ENCODE measurements at places on chromosomes 7 and 10. TPM values are rescaled to one million over a fixed set of nuclear protein-coding genes. Genes with fewer than 3 reads are reported as not detected.

Gene TRIM4
- 7.8 TPM for total RNA-seq

DNA sequence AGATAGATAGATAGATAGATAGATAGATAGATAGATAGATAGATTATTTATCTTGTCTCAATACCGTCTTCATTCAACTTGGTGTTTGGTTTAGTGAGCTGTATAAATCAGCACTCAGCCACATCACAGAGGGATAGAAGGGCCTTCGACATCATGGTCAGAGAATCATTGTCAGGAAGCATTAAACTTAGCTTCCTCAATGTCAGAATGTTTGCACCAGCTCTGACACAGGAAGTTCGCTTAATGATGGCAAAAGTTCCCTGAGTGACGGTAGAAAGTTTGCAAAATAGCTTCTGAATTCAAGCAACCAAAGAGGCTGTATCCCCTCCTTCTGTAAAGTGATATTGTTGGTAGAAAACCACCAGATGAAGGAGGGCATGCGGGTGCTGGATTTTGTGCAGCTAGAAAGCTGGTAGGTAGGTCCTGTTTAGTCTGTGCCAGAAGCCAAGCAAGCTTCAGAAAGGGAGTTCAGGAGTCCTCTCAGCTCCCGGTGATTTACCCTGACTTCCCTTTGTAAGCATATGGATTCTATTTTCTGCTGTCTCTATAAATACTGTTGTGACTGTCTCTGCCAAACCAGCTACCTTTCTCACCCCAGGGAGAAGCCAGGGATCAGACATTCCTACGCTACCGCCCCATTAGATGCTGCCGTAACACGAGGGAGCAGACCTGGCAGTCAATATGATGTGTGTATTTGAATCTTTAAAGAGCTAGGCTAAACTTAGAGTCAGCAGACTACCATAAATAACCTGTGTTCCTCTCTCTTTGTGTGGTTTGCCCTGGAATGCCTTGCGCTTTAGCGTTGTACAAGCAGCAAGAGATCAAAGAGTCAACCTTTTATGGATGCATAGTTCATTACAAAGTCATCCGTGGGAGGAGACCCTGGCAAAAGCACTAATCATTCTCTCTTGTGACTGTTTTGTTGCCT lies 200.5 kb upstream of the KIAA1217 start:
- DNase-seq, result no peak

DNA sequence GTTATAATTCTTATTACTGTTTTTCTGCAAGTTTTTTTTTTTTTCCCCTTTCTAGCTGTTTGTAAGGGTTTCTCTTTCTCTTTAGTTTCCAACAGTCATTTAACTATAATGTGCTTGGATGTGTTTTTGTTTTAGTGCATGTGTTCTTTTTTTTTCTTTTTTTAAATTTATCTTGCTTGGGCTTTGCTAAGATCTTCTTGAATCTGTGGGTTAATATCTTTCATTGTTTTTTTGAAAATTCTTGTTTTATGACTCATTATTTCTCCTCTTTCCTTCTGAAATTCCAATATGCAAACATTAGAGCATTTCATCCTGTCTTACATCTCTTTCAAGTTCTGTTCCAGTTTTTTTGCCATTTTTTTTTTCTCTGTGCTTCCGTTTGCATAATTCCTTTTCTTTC lies 5.7 kb upstream of the HK1 start:
- DNase-seq, result no peak

GRCh38 chr10:54796881-54797280 lies 4.2 kb downstream of the PCDH15 start:
- DNase-seq, result no peak

Gene DHX32
- total RNA-seq, result 45.1 TPM

GRCh38 chr7:99080679-99081078 lies 63.2 kb downstream of the SMURF1 start:
- DNase-seq, result no peak

Gene EGFR
- total RNA-seq, result 7.6 TPM

Gene UCMA
- total RNA-seq, result not detected

DNA sequence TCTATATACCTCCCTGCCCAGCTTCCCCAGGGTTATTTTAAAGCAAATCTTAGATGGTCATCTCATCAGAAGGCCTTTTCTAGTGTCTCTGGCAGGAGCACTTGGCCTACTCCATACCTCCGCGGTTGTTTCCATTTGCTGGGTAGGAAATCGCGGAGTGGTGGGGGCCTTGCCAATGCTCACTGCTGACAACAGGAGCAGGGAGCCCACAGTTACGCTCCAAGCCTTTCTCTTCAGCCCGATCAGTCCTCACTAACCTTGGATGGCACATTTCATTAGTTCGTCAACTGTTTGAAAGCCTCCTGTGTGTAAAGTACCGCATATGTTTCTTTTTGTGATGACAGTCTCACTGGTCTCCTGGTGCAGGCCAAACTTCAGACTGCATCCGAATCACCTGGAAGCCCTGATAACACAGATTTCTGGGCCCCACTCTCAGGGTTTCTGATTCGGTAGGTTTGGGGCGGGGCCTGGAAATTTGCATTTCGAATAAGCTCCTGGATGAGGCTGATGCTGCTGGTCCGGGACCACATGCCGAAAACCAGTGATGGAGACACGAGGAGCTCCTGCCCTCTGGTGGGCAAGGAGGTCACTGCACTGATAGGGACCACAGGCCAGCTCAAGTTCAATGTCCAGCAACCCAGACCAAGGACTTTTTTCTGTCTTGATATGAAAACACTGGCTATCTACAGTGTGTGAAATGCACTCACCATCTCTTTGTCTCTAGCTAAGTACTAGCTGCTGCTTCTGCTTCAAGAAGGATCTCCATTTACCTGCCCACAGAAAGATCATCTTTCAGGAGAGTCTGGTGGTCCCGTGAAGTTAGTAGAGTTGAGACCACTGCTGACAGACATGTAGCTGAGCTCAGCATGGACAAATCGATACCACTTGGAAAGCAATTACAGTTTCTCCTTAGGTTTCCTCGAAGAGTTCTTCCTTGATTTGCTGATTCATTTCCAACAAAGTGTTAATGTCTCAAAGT lies 14.0 kb downstream of the LRGUK start:
- no peak for DNase-seq

- DNase-seq, result no peak
Measured at GRCh38 chr10:790821-791551, 101.5 kb upstream of the DIP2C start.

Gene HTR5A
- total RNA-seq, result not detected

GRCh38 chr10:124150807-124151417 lies 57.5 kb upstream of the CHST15 start:
- no peak for DNase-seq

Gene GRM3
- 0.22 TPM for total RNA-seq

Gene CLEC2L
- not detected for total RNA-seq

GRCh38 chr7:44325201-44325671 lies at the start of gene CAMK2B:
CAMK2B (minus strand) TSS chr7:44325594; CDS start chr7:44325421, 173 bp downstream.
- DNase-seq, result peak; percentile 75

- no peak for DNase-seq
Measured at GRCh38 chr10:6840201-6840691, 260.2 kb upstream of the PRKCQ start.

DNA sequence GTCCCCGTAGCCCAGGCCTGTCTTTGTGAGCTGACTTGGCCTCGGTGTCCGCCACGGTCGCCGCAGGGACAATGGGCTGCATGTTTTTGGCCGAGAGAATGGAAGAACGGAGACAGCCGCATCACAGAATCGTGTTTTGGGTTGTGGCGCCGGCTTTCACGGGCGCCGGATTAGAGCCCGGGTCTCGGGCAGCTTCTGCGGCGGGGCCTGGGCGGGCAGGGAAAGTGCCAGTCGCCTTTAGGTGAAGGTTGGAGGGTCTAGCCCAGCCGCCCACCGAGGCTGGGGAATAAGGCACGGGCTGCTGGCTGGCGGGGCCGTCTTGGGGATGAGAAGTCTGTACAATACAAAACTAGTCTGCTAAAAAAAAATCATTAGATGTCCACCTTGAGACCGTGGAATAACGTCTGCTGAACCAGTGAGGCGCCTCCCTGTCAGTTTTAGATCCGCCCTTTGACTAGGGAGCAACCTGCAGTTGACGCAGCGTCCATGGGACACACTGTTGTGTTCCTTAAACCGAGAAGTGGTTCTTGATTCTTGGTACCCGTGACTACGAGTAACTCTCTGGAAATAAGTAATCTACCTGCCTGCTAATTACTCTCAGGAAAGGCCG lies 577 bp downstream of the DNAJB9 start:
- no peak for DNase-seq

- DNase-seq, result no peak
Measured at GRCh38 chr10:33109788-33110469, 151.9 kb upstream of the ITGB1 start.

Gene ASB13
- 10.2 TPM for total RNA-seq

Gene ABCC2
- 0.30 TPM for total RNA-seq

Gene UBE3C
- total RNA-seq, result 50.8 TPM

- no peak for DNase-seq
Measured at GRCh38 chr10:76939933-76940468, 697.6 kb downstream of the KCNMA1 start.

DNA sequence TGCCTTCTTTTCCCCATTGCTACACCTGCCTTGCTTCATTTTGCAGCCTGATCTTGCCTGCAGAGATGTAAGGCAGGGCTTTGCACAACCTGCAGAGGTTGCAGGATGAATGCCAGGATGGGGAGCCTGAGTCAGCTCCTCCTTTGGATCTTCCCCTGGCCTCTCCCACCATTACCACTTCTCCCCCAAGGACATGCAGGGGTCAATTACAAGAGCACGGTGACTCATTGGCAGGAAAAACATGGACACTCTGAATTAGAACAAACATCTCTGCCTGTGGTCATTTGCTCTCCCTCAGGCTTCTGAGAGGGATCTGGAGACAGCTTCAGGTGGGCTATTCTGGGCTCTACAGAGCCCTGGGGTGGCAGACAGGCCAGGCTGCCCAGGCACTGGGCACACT lies 89.2 kb downstream of the HERPUD2 start:
- no peak for DNase-seq

GRCh38 chr7:151243045-151243349 lies 5.5 kb downstream of the SMARCD3 start:
- no peak for DNase-seq

Gene OR13A1
- not detected for total RNA-seq

GRCh38 chr10:12431151-12432101 lies 82.1 kb downstream of the CAMK1D start:
- DNase-seq, result no peak

Gene ATRNL1
- 25.8 TPM for total RNA-seq
